ENCODE measurements at places on chromosomes 11 and 22. TPM values are rescaled to one million over a fixed set of nuclear protein-coding genes. Genes with fewer than 3 reads are reported as not detected.

- DNase-seq = no peak
These were observed 9.8 kb downstream of the FAM111A start for GRCh38 chr11:59152312-59152951.

The VEGFB gene
- 97.9 TPM for total RNA-seq

DNA sequence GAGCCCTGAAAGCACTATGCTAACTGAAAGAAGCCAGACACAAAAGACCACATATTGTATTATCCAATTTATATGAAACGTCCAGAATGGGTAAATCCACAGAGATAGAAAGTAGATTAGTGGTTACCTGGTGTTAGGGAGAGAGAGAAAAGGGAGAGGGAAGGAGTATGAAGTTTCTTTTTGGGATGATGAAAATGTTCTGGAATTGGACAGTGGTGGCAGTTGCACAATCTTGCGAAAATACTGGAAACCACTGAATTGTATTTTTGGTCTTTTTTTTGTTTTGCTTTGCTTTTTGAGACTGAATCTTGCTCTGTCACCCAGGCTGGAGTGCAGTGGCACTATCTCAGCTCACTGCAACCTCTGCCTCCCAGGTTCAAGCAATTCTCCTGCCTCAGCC, 63.5 kb downstream of the MRTFA start:
- no peak for DNase-seq

DNA sequence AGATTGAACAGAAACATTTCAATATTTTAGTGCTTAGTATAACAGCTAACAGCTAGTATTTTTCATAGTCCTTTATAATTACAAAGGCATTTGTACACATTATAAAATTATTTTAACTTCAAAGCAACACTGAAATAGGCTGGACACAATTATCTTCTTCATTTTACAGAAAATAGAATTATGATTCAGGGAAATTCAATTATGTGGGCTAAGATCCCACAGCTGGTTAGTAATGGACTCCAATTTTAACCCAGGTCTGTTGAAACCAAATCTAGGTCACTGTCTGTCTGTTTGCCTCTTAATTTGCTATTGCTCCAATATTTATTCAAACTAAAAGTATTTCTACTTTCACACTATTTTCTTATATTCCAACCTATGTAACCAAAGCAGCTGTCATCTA, 154.1 kb upstream of the CTSC start:
- DNase-seq = no peak

GRCh38 chr22:33894515-33894914, 25.8 kb downstream of the LARGE1 start:
- no peak for DNase-seq

DNA sequence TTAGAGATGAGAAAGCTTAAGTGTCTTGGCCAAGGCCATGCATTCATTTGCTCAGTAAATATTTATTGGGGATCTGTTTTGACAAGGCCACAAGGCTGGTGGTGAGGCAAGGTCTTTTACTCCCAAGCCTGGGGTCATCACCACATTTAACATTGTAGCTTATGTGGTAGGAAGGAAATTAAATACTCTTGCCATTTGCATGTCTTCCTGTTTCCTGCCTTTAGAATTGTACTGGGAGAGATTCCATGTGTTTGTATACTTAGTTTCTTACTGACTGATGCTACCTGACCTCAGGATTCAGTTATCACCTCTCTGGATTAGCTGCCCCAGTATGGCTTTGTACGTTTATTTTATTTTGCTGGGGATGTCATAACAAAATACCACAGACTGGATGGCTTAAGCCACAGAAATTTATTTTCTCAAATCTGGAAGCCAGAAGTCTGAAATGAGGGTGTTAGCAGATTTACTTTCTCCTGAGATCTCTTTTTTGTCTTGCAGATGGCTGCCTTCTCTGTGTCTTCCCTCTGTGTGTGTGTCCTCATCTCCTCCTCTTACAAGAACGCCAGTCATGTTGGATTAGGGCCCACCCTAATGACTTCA, 44.8 kb downstream of the SPECC1L start:
- DNase-seq = no peak

The DGAT2 gene
- 2.6 TPM for total RNA-seq

The SMC1B gene
- not detected for total RNA-seq

DNA sequence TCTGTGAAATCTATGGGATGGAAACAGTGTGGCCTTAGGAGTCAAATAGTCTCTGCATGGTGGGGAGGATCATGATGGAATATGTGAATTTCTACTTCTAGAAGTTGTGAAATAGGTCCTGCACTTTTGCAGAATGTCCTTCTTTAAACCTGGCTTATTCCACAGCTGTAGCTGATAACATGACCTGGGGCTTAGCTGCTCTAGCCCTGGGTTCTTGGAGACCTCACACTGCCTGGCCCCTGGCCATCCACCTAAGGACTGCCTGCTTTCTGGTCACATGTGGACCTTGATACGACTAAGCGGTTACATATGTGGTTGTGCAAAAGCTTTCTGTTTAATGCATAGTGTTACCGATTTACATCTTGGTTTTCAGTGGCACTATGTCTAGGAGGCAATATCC, 88.2 kb downstream of the SWAP70 start:
- DNase-seq = no peak

GRCh38 chr11:97269527-97269926, 879.7 kb downstream of the JRKL start:
- no peak for DNase-seq

GRCh38 chr22:27809226-27809603, 7.7 kb upstream of the MN1 start:
- DNase-seq = no peak

The C11orf21 gene
- 0.29 TPM for total RNA-seq

DNA sequence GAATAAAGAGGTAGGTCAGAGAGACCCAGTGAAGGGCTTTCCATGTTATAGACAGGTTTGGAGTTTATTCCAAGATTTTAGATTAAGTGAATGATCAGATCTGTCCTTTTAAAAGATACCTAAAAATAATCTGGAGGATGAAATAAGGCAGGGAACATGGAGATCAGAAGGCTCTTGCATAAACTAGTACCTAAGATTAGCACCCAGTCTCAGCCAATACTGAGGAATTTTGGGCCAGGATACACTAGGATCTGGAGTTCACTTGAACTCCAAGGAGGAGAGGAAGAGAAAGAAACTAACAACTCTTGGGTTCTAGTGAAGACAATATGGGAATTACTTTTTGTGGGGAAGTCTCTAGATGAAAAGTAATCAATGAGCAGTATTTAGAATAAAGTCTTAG, 47.9 kb upstream of the RAPSN start:
- DNase-seq = no peak

- DNase-seq = no peak
These were observed 296.8 kb downstream of the RAB38 start for GRCh38 chr11:87878373-87878825.

DNA sequence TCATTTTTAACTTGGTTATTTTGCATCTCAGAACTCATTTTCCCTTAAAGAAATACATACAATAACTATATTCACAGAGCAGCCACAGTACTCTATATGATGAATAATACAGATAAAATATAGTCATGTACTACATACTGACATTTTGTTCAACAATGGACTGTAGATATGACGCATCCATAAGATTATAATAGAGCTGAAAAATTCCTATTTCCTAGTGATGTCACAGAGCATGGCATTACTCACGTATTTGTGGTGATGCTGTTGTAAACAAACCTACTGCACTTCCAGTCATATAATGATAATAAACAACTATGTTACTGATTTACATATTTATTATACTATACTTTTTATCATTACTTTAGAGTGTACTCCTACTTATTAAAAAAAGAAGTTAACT, 38.7 kb downstream of the NARS2 start:
- no peak for DNase-seq

- no peak for DNase-seq
These were observed 29.0 kb upstream of the PARVG start for GRCh38 chr22:44151676-44152075.

DNA sequence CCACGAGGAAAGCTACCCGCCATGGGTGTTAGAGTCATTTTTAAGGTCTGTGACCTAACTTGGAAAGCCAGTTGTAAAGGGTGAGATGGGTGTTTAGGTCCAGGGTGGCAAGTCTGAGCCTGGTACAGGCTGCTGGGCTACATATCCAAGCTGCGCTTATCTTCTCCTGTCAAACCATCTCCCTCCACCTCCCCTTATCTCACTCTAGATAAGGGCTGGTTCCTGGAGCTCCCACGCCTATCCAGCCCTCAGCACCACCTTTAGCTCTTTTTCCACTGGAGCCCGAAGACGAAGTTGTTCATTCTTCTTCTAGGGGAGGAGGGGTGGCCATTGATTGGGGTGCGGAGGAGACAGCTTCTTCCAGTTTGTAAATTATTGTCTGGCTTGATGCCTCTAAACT, 48.5 kb downstream of the MICAL2 start:
- DNase-seq = no peak

GRCh38 chr11:72423840-72424239, 10.5 kb downstream of the CLPB start:
- no peak for DNase-seq

DNA sequence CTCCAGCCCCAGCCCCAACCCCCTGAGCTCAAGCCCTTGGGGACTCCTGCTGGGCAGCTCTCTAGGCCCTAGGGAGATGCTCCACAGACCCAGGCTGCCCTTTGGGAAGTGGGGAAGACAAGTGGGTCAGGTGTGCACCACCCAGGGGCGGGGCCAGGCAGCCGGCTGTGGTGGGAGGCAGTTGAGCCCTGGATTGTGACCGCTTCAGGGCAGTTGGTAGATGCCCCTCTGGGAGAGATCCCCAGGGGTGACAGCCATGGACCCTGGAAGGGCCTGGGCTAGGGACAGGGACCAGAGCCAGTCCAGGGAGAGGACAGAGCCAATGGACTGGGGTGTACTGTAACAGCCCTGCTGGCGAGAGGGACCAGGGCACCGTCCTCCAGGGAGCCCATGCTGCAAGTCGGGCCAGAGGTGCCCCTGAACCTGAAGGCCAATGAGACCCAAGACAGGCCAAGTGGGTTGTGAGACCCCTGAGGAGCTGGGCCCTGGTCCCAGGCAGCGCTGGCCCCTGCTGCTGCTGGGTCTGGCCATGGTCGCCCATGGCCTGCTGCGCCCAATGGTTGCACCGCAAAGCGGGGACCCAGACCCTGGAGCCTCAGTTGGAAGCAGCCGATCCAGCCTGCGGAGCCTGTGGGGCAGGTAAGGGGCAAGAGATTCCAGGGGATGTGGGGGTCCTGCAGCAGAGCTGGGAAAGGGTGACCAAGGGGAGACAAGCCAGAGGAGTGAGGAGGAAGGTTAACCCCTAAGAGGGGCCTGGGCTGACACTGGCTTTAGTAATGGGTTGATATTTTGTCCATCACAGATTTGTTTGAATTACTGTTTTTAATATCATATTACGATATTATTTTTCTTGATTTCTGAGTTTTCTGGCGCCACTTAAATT, at the start of gene IGLL5:
Gene IGLL5 (plus strand): TSS at position 196 of the 883 bp plus-strand sequence. CDS start 238 bp downstream, at position 434.
- DNase-seq = no peak

DNA sequence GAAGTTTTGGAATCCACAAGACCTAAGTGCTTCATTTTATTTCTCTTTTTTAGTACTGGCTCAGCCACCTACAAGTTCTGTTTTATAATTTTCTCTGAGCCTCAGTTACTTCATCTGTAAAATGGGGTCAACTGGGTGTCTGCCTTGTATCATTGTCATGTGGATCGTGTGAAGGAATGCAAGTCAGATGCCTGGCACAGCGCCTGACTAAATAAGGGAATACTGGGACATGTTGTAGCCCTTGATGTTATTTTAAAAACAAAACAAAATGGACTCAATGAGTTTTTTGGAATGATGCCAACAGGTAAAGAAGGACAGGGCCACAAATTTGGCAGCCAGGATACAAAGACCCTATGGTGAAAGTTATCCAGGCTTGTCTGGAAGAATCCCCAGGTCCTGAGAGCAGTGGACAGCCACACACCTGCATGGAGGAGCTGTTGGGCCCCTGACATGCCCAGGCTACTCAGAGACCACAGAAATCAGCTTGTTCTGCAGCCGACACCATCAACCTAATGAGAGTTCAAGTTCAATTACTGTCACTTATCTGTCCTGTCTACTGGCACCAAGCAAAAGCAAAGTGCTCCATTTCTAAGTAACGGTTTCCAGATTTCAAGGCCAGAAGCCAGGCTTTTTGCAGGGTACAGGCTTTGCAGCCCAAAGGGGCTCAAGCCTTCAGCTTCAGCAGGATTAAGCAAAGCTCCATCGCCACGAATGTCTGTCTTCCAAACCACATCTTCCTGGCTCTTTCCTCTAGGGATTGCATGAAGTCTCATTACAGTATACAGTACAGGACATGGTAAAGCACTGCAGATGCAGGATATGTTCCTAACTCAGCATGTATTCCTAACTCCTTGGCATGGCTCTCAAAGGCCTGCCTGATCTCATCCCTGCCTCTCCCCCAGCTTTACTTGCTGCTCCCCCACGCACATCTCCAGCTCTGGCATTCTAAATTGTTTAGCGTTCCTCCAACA, 18.4 kb downstream of the DKK3 start:
- no peak for DNase-seq

- peak; percentile 68 for DNase-seq
These were observed 20.3 kb downstream of the PPP2R1B start for GRCh38 chr11:111745719-111746504.

GRCh38 chr11:116176484-116177005, 596.2 kb downstream of the BUD13 start:
- no peak for DNase-seq

- DNase-seq = no peak
These were observed 44.2 kb downstream of the PPFIBP2 start for GRCh38 chr11:7558046-7558445.

GRCh38 chr11:7655253-7656217, 17.8 kb downstream of the CYB5R2 start:
- no peak for DNase-seq

DNA sequence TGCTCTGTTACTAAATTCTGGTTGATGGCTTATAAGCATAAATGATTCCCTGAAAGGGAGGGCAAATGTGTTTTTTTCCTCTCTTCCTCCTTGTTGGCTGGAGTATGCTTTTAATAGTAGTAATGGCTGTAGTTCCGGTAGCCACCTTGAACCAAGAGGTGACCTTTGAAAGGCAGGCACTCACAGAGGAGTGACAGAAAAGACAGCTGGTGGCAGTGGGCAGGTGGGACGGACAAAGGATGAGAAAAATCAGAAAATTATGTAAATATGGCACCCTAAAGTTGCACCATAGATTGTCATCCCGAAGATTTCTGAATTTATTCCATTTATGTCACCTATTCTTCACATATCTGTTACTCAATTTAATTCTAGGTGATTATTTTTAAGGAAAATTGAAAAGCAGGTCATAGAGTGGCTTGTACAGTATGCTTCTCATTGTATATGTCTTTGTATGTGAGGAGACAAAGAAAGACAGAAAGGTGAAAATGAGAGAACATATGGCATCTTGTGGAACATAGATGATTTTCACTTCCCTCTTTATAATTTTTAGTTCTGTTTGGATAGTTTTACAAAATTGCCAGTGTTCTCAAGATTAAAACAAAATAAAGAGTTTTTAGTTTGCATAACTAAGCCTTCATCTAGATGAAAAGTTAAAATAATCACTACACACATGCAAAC, 17.0 kb downstream of the CASP12 start:
- DNase-seq = no peak

The SF1 gene
- total RNA-seq = 221 TPM
